ENCODE measurements at places on chromosomes 3 and 15.

DNA sequence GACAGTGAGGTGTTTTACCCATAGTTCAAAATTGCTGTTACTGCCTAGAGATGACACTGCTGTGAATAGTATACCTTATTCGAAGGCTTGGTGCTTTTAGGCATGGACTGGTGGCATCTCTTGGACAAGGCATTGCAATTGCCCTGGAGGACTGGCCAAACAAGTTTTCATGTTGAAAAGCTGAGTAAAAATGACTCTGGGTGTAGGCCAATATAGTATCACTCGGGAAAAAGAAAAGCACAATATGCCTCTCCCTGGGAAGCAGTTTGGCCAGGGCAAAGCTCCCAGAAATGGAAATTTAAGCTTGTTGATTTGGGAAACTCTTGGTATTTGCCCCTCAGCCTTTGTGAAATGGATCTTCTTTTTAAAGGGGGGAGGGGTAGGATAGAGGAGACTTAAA is 54.8 kb downstream of the ZNF609 start:
- no peak for DNase-seq

DNA sequence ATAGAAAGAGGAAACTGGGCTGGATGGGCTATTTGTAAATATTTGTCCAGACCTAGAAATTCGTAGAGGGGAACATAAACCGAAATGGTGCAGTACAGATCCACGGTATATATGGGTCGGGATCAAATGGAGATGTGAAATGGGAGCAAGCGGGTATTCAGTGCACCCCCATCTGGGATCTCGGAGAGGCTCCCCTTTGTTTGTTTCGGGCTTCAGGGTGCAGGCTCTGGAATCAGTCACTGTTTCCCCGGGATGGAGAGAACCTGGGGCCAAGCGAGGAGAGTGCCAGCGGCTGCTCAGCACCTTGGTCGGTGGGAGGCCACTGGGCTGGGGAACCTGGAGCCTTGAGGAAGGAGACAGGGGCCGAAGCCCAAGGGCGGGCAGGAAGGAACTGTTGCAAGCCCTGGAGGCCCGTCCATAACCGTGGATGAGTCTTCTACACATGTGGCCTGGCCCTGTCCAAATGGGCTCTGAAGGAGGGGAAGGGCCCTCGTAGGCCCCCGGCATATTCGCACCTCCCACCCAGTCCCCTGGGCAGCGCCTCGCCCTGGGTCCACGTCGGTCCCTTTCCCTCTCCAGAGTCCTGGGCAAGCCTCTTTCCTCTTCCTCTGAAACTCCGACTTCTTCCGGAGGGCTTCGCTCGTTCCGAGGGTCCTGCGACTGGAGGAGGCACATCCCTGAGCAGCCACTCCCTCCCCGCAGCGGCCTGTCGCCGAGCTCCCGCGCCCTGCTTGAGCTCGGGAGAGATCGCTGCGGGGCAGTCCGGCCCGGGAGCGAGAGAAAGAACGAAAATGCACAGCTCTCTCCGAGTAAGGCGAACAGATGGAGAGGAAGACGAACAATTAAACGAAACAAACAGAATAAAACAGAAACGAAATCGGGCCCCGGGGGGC is 3.0 kb downstream of the ISL2 start:
- no peak for DNase-seq

GRCh38 chr3:70516076-70516475 is 203.6 kb upstream of the MDFIC2 start:
- DNase-seq = no peak

DNA sequence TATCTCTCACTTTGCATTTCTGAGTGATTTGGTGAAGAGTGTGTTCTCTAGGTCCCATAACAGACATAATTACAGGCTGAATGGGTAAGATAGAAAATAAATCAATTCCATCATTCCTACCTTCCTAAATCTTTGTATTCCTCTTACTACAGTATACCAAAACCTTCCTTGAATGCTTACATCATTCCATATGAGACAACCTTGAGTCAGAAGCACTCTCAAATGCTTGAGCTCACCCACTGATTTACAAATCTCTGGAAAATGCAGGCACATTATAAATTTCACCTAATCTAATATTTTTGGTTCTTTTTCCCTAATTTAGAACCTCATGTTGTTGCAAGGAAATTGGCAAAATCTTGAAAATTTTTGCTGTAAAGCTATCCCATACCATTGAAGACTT is 239.1 kb downstream of the CBLB start:
- DNase-seq = no peak

- DNase-seq = no peak
Measured at GRCh38 chr3:12154151-12154550, 4.6 kb downstream of the TIMP4 start.

DNA sequence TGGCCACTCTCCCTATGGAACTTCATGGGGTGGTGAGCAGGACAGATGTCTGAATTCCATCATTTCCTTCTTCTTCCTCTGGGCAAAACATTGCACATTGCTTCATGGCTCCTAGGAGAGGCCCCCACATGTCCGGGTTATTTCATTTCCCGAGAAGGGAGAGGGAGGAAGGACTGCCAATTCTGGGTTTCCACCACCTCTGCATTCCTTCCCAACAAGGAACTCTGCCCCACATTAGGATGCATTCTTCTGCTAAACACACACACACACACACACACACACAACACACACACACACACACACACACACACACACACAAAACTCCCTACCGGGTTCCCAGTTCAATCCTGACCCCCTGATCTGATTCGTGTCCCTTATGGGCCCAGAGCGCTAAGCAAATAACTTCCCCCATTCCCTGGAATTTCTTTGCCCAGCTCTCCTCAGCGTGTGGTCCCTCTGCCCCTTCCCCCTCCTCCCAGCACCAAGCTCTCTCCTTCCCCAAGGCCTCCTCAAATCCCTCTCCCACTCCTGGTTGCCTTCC is 1.9 kb downstream of the RHO start:
- DNase-seq = no peak

DNA sequence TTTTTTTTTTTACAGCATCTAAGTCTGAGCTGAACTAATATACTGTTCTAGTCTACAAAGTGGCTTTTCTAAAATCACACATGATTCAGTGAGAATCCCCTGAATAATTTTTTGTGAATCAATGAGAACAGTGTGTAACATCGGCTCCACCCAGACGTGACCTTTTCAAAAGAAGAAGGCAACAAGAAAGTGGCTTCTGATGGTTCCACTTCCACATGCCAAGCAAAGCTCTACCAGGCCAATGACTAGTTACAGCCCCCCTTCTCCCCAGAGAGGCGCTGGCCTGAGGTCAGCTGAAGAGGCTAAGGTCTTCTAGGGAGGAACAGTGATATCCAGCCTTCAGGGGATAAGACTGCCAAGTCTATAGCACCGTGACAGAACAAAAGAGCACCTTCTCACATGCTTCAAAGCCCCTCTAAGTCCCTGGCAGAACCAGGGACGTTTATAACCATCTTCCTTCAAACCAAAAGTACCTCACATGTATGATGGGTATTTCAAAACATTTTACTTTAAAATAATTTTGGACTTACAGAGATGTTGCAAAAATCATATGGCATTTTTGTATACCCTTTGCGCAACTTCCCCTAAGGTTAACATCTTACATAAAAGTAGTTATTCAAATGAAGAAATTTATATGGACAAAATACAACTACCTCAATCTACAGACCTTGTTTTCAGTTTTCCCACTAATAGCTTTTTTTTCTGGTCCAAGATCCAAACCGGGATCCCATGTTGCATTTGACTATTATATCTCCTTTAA is 177.9 kb downstream of the OSBPL10 start:
- DNase-seq = no peak

DNA sequence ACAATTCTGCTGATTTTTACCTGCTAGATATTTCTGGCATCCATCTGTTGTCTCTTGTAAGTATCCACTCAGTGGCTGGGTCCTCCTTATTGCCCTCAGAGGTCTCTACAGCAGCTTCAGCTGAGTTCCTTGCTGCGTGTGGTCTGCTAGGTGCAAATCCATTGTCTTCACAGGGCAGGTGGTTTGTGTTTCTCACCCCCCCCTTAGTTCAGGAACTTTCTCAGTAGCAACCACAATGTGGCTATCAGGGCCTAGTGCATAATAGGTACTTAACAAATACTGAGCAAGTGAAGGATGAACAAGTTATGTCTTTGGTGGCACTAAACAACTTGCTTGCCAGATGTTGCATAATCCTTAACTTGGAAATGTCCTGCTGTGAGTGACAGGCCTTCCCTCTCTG is 96.7 kb upstream of the KLHL25 start:
- no peak for DNase-seq

DNA sequence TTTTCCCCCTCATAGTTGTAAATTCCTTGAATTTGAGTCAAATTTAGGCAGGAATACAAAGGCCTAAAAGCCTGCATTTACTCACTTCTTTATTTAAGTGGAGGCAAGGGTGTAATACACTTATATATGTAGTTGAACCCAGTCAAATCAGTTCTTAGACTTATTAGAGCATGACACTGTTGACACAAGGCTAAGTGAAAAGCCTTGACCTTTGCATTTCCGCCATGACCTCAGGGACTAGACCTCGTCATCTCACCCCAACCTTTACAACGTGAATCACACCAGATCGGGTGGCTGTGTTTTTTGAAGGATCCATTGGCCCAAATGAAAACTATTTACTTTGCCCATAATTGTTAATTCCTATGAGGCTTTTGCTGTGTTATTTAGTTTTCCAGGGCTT is 774.4 kb downstream of the ROBO1 start:
- no peak for DNase-seq

GRCh38 chr3:127716384-127716783 is 43.6 kb downstream of the ABTB1 start:
- DNase-seq = no peak

DNA sequence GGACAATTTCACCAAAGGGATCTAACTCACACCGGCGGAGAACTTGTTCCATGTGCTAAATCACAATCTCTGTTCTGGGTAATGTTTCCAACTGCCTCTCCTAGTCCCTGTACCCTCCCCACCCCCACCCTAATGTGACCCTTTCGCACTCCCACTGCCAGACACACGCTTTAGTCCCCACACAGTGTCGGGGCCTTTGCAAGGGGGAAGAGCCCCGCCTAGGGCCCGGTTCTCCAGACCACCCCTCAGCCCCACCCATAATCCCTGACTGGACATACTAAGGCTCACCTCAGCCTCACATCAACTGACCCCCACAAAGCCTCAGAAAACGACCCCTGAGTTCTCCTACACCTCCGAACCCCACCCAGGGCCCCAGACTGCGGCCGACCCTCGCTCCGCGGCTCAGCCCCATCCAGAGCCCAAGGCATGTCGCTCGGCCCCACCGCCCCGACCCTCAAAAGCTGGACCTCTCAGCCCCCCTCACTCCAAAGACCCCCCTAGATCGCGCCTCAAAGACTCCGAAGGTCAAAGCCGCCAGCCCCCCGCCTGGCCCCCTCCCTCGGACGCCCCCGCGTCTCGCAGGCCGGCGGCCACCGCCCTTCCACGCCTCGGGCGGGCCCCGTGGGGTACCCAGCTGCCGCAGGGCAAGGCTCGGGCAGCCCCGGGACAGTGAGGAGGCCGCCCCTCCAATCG is 72.0 kb upstream of the MAP4 start:
- DNase-seq = peak; percentile 25

DNA sequence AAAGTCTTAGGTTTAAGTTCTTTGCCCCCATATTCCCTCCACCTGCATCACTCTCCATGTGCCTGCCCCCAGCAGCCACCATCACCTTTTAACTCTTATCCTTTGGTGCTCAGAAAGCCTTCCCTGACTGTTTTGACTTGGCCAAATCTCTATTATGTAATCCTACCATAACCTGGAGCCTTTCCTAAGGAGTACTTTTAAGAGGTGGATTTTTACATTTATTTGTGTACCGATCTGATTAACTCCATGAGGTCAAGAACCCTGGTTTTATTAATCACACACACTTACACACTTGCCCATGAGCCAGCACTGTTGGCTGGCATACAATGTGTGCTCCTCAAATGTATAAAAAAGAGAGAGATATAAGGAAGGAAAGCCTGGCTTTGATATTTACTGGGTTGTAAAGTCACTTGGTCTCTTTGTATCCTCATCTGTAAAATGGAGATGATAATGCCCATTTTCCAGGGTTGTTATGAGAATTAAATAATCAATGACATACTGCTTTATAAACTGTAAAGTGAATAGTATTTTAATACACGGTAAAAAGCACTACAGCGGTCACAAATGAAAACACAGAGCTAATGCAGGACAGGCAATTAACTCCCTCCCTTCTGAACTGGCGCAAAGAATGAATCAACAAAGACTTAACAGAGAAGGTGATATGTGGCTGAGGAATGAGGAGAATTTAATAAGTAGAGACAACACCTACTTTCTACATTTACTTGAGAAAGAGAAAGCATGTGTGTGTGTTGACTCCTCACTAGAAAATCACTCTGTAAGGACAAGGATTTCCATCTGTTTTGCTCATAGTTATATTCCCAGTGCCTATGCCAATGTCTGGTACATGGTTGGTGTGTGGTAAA is 45.4 kb downstream of the ATP13A4 start:
- no peak for DNase-seq

DNA sequence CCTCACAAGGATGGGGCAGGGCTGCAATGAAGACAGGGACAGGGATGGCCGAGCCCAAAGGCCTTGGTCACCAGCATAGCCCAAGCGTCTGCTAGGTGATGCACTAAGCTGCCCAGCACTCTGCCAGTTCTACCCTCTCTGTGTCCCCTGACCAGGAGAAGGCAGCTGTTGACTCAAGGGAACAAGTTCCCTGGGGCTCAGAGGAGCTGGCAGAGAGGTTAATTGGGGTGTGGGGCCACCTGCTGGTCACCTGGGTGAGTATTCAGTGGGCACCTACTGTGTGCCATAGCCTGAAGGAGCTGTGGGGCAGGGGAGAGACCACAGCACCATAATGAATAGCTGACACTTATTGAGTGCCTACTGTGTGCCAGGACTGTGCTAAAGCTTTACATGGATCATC is 22.0 kb upstream of the DOCK3 start:
- DNase-seq = peak; percentile 31

- no peak for DNase-seq
Measured at GRCh38 chr15:28269097-28269496, 52.9 kb downstream of the HERC2 start.

GRCh38 chr3:31840252-31840651 is 140.8 kb downstream of the OSBPL10 start:
- no peak for DNase-seq

- DNase-seq = no peak
Measured at GRCh38 chr15:79402136-79402535, 30.0 kb upstream of the MINAR1 start.

GRCh38 chr3:25461946-25462345 is 33.9 kb downstream of the RARB start:
- no peak for DNase-seq

DNA sequence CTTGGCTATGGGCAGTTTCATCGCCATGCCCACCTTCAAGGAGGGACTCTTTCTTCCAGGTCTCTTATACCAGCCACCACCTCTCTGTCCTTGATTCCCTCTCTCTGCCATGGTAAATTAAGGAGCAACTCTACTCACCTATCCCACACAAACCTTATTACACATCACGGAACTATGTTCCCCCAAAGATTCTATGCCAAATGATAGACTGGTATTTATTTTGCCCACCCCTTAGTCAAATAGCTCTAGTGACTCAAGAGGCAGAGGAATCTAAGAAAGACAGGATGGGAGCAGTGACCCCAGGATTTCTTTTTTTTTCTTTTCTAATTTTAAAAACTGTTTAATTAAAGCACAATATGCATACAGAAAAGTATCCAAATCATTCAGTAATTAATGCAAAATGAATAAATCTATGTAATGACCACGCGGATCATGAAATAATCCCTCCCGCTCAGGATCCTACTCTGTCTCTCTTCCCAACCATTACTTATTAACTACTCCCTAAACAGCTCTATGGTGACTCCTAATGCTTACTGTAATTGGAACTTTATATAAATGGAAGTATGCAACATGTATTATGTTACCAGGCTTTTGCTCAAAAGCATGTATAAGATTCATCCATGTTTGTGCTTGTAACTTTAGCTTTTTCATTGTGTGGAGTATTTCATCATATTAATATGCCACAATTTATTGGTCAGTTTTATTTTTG is 410.8 kb upstream of the RASGRP1 start:
- no peak for DNase-seq

- no peak for DNase-seq
Measured at GRCh38 chr15:93073465-93073952, 15.5 kb downstream of the RGMA start.

Measured in HEK293T (cell line).